Cardiac septum (tissue), 1 donor: ENCODE measurements at places on chromosomes 16 and 17. TPM values are rescaled to one million over a fixed set of nuclear protein-coding genes. Genes with fewer than 3 reads are reported as not detected.
A peak's percentile ranks its signal among the peaks of the same experiment; 100 is the strongest.

DNA sequence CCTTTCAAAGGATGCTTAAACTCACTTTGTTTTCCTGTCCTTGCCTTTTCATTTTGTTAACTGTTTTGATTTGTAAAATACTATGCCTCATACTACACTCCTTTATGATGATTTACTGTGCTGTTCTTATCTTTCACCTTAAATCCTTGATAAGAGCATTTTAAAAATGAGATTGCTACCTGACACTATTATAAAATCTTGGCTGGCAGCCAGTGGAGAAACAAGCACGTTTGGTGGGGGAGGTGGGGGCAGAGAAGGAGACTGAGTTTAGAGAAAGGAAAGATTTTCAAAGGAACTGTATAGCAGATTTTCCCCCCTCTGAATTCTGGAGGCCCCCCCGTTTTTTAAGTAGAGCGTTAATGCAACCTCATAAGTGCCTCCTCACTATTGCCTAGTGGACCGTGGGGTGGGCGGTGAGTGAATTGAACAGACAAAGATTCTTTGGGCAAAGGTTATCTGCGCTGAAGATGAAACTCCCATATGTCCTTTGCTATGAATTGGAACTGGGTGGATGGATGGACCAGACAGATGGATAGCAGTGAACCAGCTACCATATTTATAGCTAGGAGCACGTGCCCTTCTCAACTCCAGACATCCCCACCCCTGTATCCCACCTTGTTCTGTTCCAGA, 200.2 kb downstream of the CCDC182 start:
- DNase-seq: no peak

DNA sequence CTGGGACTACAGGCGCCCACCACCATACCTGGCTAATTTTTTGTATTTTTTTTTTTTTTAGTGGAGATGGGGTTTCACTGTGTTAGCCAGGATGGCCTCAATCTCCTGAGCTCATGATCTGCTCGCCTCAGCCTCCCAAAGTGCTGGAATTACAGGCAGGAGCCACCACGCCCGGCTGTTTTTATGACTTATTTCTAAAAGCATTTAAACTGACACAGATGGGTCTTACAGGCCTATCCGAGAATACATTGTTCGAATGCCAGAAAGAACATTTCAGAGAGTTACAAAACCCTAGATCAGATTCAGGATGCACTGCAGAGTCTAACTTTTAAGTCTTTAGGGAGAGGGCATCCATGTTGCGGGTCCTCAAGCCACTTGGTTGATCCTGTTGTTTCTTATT, 234.7 kb upstream of the MAF start:
- DNase-seq: no peak

DNA sequence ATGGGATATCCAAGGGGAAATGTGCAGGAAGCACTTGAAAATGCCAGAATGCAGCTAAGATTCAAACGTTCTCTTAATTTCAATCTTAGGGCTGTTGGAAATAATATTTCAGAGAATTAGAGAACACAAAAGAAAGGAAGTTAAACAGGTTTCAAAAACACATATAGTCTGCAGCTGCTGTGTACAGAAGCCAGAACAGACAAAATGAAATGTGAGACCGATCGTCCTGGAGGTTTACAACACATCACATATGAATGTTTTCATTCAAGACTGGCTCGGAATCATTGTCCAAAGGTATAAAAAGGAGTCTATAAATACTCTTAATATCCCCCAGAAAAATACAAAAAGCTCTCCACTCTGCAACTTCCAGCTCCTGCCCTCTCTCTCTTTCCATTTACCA, 14.3 kb downstream of the CYTH1 start:
- no peak for DNase-seq

- DNase-seq: no peak
These were observed 328 bp upstream of the DRC7 start for GRCh38 chr16:57694231-57694724.

DNA sequence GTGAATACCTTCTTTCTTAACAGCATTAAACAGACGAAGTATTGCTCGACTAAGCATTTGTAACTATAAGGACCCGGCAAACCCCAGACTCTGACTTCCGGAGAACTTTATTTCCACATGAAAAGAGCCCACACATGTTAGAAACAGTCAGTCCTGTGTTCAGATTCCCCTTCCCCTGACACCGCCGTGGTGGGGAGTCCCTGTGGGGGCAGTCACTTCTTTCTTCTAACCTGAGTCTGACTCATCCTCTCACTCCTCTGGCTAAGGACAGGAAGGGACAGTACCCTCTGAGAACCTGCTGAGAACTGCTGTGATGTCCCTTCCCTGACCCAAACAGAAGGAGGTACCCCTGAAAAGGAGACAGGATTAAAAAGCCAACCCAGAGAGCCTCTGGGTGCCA, 165.1 kb downstream of the XYLT1 start:
- no peak for DNase-seq

- DNase-seq: no peak
These were observed at the start of gene ZG16B for GRCh38 chr16:2829501-2830354. TSS of gene ZG16B (plus strand) at chr16:2830303. CDS start at chr16:2830442, 139 bp downstream.

DNA sequence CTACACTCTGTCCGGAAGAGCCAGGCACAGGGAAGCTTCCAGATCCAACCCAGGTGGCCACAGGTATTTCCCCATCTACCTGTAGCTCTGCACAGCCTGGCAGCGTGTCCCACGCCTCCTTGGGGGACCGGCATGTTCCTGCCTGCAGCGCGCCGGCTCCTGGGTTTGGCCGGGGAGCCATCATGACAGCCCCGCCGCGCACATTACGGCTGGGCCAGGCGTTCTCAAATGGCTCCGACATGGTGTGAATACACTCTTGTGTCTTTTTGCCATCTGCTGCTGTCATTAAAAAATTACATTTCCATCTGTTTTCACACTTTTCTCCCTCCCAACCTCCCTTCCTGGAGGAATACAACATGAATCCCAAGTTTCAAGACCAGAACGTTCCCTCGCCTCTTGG, 8.0 kb upstream of the GINS2 start:
- no peak for DNase-seq

DNA sequence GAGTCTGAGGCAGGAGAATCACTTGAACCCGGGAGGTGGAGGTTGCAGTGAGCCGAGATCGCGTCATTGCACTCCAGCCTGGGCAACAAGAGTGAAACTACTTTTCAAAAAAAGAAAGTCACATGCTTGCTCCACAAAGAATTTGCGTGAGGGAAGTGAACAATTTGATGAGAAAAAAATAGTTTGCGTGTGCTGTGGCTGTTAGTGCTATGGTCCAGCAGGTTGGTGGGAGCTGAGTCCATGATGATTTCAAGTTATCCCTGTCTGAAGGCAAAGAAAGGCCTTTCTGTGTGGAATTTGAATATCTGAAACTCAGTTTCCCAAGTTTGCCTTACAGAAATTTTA, 21.0 kb downstream of the PRCD start:
- DNase-seq: no peak

DNA sequence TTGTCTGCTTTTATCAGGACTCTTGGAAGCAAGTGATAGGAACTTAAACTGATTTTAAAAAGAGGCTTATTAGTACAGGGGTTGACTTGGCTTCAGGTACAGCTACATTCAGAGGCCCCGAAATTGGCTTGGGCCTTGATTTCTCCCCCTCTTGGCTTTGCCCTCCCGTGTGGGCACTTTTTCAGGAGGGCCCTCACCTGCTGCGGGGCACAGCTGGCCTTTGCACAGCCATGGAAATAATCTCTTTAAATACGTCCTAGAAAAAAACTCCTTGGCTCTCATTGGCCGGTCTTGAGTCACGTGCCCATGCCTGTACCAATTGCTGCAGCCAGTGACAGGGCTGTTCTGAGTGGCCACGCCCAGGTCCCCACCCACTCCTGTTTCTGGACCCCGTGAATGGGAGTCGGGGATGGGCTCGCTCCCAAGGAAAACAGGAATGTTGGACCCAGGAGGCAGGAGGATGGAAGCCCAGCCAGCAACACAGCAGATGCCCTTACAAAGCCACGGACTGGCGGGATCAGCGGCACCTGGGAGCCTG, 15.0 kb downstream of the CA5A start:
- no peak for DNase-seq

DNA sequence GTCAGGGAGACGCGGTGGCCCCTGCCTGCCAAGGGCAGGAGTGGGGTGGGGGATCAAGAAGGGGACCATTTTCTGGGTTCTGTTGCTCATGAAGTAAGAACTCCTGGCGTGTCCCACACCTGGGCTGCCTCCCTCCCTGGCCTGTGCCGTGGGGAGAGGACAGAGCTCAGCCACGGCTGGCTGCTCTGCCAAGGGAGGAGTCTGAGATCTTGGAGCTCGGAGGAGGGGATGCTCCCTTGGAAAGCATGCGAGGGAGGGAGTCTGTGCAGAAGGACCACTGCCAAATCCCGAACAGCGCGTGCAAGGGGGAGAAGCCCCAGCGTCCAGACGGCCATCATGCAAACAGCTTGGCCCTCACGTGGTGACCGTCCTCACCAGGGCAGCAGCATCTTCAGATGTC, 64.2 kb upstream of the ZNF469 start:
- DNase-seq: no peak

DNA sequence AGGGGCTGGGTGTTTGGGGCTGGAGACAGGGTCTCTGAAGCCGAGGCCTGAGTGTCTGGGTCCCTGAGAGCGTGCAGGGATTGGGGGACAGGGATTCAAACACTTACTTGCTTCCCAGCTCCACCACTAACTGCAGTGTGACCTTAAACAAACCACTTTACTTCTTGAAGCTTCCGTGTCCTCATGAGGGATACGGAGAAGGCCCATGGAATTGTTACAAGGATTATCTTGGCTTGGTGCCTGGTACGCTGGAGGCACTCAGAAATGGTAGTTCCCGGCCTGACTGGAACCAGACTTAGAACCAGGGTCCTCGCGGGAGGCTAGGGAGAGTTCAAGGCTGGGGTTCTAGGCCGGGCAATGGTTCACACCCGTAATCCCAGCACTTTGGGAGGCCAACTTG, 2.9 kb upstream of the CXCL16 start:
- DNase-seq: no peak

- DNase-seq: no peak
These were observed 10.9 kb downstream of the NHERF1 start for GRCh38 chr17:74759243-74759801.

DNA sequence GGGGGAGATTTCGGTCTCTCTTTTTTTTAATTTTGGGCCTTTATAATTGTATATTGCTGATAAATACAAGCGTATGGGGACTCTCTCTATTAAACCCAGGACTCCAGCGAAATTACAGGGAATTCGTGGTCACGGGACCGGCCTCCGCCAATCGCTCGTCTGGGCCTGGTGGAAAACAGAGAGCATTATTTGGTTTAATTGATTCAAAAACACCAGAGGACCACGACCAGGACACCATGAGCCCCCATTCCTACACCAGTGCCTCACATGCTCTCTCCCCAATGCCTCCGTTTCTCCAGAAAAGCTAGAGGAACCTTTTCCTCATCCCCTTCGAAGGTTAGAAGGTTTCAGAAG, at the start of gene HOXB2:
Gene HOXB2 (minus strand): TSS at position 88 of the 354 bp plus-strand sequence. CDS start 198 bp downstream, outside the sequence.
- peak; percentile 75 for DNase-seq

- DNase-seq: no peak
These were observed 36.1 kb upstream of the HELZ start for GRCh38 chr17:67281053-67281452.

- DNase-seq: no peak
These were observed 633 bp downstream of the TBC1D16 start for GRCh38 chr17:80034791-80035686.

MEFV gene
- 1.00 TPM for total RNA-seq

CES4A gene
- total RNA-seq: 11.9 TPM

FA2H gene
- total RNA-seq: not detected

STAT3 gene
- total RNA-seq: 159 TPM

TEKT3 gene
- total RNA-seq: 0.86 TPM

TLCD3A gene
- total RNA-seq: 5.1 TPM

CNTNAP1 gene
- 7.0 TPM for total RNA-seq
